ENCODE measurements at places on chromosomes 16 and 17. TPM values are rescaled to one million over a fixed set of nuclear protein-coding genes. Genes with fewer than 3 reads are reported as not detected.

Gene C17orf67
- total RNA-seq, result 3.3 TPM

Gene SUZ12
- 13.7 TPM for total RNA-seq

Gene MT4
- not detected for total RNA-seq

Gene TMEM88
- 382 TPM for total RNA-seq

Gene RAB34
- 66.2 TPM for total RNA-seq

Gene RNF157
- 0.44 TPM for total RNA-seq

Gene SLC6A4
- 3.0 TPM for total RNA-seq

Gene FAAP100
- total RNA-seq, result 31.2 TPM

Gene HSD17B2
- 347 TPM for total RNA-seq

Gene NXPH3
- total RNA-seq, result 0.13 TPM

Gene VKORC1
- 177 TPM for total RNA-seq

Gene PPM1E
- total RNA-seq, result not detected

Gene PPY
- total RNA-seq, result not detected

Gene SLC5A11
- total RNA-seq, result not detected
